ENCODE measurements at places on chromosomes 7 and 10. TPM values are rescaled to one million over a fixed set of nuclear protein-coding genes. Genes with fewer than 3 reads are reported as not detected.

DNA sequence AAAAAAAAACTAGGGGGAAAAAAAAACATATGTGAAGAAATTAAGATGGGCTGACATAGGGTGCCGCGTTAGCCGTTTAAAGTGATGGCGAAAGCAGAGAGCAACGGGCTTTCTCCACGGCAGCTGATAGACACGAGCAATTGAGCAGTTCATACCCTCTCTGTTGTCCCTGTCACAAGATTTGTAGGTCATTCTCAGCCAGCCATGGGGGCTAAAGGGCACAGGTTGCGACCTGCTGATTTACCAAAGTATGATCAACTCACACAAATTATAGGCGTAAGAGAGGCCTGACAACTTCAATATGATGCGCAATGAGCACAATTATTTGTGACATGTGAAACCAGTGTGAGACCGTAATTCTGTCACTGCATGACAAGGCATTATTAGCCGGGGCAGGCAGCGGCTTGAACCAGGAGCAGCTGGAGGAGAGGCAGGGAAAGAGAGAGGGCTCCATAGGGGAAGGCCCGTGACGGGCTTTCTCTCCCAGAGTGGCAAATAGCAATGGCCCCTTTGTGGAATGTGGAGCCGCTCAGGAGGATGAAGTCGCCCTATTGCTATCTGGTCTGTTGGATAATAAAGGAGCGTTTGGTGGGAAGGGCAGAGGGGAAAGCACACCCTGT is 195.1 kb upstream of the HABP2 start:
- DNase-seq, result no peak

The SH2D4B gene
- total RNA-seq, result not detected

DNA sequence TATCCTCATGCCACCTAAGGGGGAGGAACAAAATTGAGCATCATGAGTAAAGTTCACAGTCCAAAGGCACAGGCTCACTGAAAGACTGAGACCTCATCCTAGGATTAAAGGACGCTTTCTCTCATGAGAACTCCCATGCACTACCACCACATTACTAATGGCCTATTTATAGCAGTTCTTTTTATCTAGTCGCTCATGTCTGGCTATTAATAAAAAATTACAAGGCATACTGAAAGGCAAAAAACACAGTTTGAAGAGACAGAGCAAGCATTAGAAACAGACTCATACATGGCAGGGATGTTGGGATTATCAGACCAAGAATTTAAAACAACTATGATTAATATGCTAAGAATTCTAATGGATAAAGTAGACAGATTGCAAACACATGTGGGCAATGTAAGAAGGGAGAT is 46.0 kb upstream of the CDK13 start:
- no peak for DNase-seq

The EN2 gene
- total RNA-seq, result not detected

GRCh38 chr10:87090779-87091178 is 3.9 kb downstream of the GLUD1 start:
- DNase-seq, result no peak

- DNase-seq, result no peak
Measured at GRCh38 chr10:24502006-24502405, 221.7 kb downstream of the ARHGAP21 start.

DNA sequence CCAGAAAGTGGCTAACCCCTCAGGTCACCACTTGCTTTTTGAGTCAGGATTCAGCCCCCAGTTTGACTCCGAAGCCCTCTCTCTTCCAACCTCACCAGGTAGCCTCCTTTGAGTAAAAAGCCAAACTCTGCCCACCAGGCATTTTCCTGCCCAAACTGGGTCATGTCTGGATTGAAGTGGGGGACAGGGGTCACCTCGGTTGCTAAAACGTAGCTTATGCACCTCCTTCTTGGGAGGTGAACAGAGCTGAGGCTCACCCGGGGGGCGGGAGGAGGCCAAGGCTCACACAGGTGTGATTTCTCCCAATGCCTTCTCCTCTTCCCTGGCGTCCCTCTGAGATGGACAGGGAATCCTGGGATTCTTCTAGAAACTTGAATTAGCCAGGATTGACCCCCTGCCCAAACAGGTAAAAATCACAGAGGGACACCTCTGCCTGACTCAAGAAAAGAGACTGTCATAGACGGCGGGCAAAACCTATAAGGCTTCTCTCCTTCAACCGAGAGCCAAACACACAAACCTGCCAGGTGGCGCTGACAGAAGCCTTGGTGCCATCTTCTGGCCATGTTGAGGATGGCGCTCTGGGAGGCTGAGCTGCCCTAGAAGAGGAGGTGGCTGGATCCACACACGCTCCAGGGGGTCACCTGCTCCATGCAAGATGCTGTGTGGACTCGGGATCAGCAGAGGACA is 51.6 kb downstream of the PRLHR start:
- DNase-seq, result no peak

GRCh38 chr10:132533571-132534260 is 3.9 kb upstream of the INPP5A start:
- no peak for DNase-seq

GRCh38 chr7:154372011-154372601 is 319.9 kb downstream of the DPP6 start:
- DNase-seq, result no peak

- no peak for DNase-seq
Measured at GRCh38 chr7:8217200-8218068, 44.5 kb downstream of the ICA1 start.

DNA sequence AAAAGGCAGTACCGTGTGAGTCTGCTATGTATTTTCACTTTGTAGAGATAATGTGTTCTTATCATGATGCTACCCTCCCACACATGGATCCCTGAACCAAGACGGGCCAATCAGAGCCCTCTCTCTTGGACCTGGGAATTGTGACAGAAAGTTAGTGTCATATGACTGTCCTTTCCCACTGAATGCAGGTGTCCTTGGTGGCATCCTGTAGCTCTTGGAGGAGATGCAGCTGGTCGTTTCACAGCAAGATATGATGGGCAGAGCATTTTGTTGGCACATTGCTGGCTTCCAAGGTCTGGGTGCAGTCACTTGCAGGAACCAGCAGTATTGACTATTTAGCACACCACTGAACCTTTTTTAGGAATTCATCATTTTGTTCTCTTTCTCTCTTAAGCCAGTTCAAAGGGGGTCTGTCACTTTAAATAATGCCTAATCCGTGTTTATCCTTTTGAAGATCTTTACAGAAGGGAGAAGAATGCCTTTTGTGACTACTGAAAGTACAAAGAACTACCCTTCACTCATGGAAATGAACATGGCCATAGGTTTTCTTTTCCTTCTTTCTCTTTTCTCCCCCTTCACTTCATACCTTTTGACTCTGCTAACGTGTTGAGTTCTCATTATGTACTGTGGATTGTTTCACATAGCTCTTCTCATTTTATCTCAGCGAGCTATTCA is 125.1 kb downstream of the PLXDC2 start:
- DNase-seq, result no peak

The COL13A1 gene
- total RNA-seq, result not detected

DNA sequence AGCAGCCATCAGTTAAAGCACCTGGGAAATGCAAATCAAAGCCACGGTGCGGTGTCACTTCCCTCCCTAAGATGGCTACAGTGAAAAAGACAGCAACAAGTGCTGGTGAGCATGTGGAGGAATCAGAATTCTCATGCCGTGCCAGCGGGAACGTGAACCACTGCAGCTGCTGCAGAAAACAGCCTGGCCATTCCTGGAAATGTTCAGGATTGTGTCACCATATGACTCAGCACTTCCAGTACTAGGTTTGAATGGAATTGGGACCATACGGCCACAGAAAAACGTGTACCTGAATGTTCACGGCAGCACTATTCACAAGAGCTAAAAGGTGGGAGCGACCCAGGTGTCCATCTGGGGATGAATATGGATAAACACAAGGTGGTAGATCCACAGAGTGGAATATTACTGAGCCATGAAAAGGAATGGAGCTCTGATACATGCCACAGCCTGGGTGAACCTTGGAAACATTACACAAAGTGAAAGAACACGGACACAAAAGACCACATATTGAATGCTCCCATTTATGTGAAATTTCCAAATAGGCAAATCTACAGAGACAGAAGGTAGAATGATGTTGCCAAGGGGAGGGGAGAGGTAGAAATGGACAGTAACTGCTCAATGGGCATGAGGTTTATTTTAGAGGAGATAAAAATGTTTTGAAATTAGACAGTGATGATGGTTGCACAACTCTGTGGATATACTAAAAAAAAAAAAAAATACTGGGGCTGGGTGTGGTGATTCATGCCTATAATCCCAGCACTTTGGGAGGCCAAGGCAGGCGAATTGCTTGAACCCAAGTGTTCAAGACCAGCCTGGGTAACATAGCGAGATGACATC is 61.6 kb downstream of the MICALL2 start:
- no peak for DNase-seq

- peak; percentile 44 for DNase-seq
Measured at GRCh38 chr10:49407552-49408137, 11.8 kb upstream of the DRGX start.

GRCh38 chr10:85611093-85611740 is 755.4 kb downstream of the GRID1 start:
- no peak for DNase-seq

The MCM7 gene
- total RNA-seq, result 64.6 TPM

- no peak for DNase-seq
Measured at GRCh38 chr10:58820386-58820785, 307.7 kb downstream of the BICC1 start.

DNA sequence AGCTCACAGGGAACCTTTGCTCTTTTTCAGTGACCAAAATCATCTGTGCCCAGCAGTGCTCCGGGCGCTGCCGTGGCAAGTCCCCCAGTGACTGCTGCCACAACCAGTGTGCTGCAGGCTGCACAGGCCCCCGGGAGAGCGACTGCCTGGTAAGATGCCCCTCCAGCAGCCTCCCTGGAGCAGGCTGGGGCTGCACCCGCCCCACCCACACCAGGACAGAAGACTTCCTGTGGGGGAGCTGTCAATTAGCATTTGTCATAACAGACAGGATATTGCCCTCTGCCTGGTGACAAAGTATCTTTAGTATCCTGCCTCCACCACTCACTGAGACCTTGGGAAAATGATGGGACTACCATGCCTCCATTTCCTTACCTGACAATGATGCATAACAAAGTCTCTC is 133.7 kb downstream of the EGFR start:
- DNase-seq, result no peak

GRCh38 chr7:20778063-20778721 is 8.5 kb downstream of the SP8 start:
- DNase-seq, result no peak

GRCh38 chr7:16934722-16935340 is 53.0 kb upstream of the AGR3 start:
- no peak for DNase-seq

DNA sequence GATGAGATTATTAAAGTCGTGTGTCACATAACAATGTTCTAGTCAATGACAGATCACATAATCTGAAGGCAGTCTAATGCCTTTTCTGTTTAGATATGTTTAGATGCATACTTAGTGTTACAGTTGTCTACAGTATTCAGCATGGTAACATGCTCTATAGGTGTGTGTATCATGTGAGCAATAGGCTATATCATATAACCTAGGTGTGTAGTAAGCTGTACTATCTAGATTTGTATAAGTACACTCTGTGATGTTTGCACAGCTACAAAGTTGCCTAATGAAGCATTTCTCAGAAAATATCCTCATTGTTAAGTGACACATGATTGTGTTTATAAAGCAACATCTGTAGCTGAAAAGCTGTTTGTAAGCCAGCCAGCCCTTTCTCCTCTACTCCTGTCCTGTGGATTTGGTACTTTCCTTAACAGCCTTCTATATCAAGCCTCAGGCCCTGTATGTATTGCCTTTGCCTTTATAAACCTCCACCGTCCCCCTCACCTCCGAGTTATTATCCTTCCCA is 6.3 kb downstream of the HECTD2 start:
- DNase-seq, result no peak

The GLI3 gene
- total RNA-seq, result 0.22 TPM

The CHRM2 gene
- total RNA-seq, result not detected

DNA sequence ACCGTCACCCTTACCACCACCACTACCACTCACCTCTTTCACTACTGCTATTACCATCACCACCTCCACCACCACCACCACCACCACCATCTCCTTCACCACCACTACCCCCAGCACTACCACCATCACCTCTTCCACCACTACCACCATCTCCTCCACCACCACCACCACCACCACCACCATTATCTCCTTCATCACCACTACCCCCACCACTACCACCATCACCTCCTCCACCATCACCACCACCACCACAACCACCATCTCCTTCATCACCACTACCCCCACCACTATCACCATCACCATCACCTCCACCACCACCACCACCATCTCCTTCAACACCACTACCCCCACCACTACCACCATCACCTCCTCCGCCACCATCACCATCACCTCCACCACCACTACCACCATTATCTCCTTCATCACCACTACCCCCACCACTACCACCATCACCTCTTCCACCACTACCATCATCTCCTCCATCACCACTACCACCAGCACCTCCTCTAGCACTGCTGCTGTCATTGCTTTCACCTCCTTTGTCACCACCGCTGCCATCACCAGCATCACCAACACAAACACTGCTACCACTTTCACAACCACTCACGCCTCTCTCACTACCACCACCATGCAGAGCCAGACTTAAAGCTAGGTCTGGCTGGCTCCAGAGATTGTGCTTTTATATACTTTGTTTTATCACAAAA is 109.3 kb downstream of the ICA1 start:
- DNase-seq, result no peak
